ENCODE measurements at places on chromosomes 2 and 18.

DNA sequence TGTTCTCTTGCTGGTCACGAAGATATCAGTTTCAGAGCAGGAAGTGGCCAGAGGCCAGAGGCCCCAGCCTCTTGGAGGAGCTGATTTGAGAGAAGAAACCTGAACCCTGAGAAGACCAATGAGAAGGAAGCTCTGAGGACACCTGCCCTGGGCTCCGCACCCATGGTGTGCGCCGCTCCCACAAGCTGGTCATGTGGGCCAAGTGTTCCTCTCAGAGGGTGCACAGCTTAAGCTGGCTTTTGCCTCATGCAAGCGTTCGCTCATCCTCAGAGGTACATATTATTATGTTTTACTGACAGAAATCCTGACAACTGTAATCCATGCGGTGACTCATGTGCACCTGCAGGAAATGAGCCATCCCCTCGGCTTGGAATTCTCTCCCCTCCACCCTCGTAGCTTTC lies 316.1 kb upstream of the MYT1L start:
- no peak for DNase-seq

GRCh38 chr2:98676742-98677141 lies 54.2 kb downstream of the MGAT4A start:
- no peak for DNase-seq

DNA sequence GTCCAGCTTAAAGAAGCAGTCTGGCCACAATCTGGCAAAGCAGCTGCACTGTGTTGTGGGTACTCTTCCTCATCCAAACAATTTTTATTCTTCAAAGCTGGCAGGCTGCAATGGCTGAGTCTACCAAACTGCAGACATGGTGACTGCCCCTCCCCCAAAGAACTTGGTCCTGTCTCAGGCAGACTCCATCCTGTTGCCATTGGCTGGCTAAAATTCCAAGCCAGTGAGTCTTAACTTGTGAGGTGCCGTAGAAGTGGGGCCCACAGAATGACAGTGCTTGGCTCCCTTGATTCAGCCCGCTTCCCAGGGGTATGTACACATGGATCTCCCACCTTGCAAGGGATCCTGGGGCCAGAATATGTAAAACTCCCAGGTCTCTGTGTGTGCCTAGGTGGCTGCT lies 14.5 kb upstream of the NXPH2 start:
- no peak for DNase-seq

DNA sequence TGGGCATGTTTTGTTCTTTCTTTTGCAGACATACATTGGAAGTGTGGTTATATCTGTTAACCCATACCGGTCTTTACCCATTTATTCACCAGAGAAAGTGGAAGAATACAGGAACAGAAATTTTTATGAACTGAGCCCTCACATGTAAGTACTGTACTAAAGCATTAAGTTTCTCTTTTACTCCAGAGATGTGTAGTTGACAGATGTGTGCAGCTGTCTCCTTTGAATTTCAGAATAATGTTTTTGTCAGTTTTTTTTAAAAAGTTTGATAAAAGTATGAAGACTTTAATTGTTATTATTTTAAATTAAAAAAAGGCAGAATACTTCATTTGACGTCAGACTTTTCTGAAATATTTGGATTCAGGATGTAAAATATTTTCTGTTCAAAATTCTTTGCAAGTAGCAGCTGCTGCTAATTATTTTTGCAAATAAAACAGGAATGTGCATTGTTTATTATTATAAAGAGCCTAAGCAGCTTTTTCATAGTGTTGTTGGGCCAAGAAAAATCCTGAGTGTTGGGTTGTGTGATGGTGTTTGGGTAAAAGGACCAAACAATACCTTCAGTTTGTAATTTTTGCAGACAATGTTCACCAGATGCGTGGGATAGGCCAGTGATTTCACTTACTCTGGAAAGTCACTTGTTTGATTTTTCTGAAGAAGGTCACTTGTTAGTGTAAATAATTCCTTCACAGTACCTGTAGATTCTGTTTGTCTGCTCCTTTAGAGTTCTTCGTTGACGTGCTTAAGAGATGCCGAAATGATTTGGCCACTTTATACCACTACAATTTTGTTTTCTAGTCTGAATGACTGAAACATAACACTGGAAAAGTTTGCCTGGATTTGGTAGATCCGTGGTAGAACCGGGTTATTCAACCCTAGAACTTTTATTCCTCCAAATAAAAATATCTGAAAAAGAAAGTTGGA lies 51.1 kb downstream of the MYO1B start:
- no peak for DNase-seq

GRCh38 chr2:171523088-171524017 lies 1.1 kb downstream of the CYBRD1 start:
- no peak for DNase-seq

GRCh38 chr2:10750610-10751009 lies 29.2 kb downstream of the ATP6V1C2 start:
- no peak for DNase-seq

- DNase-seq: no peak
These were observed 300.2 kb downstream of the LPIN1 start for GRCh38 chr2:12046641-12047040.

- no peak for DNase-seq
These were observed 190.7 kb upstream of the SMAD7 start for GRCh38 chr18:49141491-49141890.

GRCh38 chr2:26588576-26588975 lies 52.6 kb downstream of the CIB4 start:
- no peak for DNase-seq

- no peak for DNase-seq
These were observed 150.8 kb downstream of the NCKAP5 start for GRCh38 chr2:133417415-133417814.

- no peak for DNase-seq
These were observed 1058.5 kb downstream of the CBLN2 start for GRCh38 chr18:71485611-71486010.

DNA sequence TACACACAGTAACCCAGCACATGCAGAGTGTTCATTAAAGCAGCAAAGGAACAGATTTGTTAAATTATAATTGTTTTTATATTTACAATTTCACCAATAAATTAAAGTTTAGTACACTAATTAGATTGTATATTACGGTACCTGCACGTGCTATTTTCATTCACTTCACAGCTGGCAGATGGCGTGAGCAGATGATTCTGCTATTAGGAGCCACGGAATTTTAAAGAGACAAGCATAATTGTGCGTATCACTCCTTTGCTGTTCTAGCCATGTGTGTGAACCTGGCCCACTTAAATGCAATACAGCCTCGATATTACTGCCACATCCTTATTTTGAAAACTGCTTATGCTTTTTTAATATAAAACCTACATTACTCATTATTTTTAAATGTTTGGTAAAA lies 332.8 kb upstream of the SOX11 start:
- no peak for DNase-seq

DNA sequence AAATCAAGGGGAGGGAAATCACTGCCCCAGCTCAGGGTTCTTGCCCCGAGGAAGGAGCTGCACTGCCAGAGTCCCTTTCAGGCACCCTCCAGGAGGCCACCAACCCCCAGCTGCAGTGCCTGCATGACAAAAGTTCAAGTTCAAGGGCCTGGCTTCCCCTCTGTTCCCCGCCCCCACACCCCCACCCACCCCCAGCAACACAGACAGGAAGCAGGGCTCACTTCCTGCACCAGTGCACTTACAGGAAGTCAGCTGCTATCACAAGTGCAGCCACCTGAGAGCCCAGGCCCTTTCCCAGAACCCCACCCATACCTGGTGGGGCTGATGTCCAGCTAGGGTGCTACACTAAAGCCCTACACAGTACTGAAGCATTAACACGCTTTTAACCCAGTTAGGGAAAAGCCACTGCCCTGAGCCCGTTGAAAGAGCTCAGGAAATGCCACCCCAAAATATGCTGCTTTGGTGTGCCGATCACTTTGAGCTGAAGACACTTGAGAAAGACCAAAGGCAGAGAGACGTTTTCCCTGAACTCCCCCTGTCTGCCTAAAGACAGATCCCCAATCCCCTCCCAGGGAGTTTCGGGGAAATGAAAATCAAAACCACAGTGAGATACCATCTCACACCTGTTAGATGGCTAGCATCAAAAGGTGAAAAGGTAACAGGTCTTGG lies 109.9 kb upstream of the CAB39 start:
- no peak for DNase-seq

- DNase-seq: no peak
These were observed 64.3 kb downstream of the FSIP2 start for GRCh38 chr2:185802926-185803325.

DNA sequence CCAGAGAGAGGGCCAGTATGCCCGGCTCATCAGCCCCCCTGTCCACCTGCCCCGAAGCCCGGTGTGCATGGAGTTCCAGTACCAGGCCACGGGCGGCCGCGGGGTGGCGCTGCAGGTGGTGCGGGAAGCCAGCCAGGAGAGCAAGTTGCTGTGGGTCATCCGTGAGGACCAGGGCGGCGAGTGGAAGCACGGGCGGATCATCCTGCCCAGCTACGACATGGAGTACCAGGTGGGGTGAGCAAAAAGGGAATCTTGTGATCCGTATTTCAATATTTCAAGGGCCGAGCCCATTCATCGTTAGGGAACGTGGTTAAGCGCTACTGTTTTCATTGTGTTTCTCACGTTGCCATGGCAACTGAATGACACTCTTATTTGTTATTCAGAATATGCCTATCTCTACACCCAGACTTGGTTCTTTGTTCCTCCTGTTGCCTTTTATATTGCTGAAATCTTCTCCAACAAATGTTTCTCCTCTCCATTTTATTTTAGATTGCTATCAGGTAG lies 81.5 kb downstream of the NRP2 start:
- DNase-seq: no peak

DNA sequence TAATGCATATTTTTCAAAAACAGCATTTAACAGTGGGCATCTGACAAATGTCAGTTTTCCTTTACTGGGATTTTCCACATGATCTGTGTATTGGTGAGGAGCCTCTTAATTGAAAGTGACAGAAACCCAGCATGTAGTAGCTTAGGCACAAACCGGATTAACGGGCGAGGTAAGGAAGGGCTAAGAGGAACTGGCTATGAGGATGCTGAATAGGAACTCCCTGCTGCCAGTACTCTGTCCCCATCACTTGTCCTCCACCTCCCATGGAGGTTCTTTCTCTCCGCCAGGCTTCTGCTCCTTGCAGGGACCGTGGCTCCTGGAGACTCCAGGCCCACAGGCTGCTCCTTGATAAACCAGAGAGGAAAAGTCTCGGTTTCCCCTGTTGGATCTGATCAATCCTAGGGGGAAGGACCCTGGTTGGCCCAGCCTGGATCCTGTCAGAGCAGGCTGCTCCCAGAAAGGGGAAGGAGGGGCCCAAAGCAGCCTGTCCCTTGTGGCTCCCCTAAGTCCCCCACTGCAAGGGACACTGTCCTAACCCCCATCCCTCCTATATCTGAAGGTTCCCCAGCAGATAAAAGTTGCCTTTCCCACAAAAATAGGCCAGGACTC lies 10.3 kb downstream of the TEX44 start:
- no peak for DNase-seq

DNA sequence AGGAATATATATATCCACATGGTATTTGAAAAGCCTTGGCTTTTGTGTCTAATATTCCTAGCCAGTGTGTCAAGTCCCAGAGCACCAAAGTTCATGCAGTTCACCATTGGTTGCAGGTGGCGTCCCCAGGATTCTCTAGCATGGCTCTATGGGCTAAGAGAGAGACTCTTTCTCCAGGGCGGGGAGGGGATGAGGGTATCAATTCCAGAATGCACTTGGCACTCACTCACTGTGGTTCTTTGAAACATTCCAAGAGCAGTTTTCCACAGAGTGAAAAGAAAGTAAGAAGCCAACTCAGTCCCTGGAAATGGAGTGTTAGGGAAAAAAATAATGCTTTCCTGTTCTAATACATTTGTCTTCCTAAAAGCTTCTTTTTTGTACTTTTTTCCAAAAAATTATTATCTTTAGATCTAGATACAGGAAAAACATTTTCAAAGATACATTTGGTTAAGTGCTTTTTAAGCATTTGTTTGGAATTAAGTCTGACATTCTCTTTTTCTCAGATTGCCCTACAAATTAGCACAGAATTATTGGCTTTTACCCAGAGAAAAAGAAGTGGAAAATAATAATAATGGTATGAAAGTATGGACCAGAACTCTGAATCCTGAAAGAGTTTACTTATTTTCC lies 239.9 kb downstream of the PAX3 start:
- DNase-seq: no peak

- no peak for DNase-seq
These were observed 11.4 kb upstream of the CNDP1 start for GRCh38 chr18:74522635-74523548.

- no peak for DNase-seq
These were observed 128.7 kb downstream of the VAPA start for GRCh38 chr18:10042492-10042891.

DNA sequence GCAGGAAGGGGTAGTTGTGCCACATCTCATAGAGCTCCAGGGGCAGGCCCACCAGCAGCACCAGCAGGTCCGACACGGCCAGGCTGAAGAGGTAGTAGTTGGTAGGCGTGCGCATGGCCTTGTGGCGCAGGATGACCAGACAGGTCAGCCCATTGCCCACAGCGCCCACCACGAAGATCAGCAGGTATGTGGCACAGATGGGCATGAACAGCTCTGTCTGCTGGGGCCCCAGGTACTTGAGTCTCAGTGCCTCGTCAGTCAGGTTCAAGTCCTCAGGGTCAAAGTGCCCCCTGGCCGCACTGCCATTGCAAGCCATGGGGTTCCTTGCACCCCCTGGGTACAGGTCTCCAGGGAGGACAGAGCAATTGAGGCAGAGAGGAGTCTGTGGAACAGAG lies 1.6 kb downstream of the NMUR1 start:
- DNase-seq: no peak

DNA sequence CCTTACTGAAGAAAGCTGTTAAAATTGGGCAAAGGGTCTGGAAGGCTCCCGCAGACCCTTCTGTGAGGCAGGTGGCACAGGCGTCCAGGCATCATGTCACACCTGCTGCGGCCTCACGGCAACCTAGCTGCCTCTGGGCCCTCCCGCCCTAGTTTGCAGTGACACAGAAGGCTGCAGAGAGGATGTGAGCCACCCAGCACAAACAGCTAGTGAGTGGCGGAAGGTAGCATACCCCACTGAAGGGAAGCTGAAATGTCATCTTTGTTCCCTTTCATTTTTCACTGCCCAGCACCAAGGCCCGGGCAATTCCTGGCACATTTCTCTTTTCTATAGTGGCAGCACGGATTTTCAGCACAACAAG lies 53.8 kb downstream of the TRAPPC12 start:
- no peak for DNase-seq

All from NCI-H1436 treated with DMSO at 0.1 percent for 48 hours (cell line).